ENCODE measurements at places on chromosomes 12 and 14.

DNA sequence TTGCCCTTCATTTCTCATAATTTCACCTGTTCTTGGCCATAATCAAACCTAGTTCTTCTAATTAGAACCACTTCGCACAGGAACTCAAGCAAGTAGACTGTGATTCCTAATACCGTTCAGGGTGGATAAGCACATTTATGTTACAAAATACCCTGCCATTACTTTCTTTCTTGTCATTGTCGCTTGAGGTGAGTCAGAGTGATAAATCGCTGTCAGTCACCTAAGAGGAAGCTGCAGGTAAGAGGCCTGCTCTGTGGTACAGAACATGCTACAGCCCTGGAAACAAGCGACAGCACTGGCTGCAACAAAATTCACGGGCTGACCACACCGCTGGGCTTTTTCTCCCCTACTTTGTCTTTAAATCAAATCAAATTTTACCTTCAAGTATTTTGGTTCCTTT, 218.2 kb downstream of the ANO6 start:
- DNase-seq = no peak

GRCh38 chr12:32211900-32212156, 105.2 kb downstream of the BICD1 start:
- no peak for DNase-seq

DNA sequence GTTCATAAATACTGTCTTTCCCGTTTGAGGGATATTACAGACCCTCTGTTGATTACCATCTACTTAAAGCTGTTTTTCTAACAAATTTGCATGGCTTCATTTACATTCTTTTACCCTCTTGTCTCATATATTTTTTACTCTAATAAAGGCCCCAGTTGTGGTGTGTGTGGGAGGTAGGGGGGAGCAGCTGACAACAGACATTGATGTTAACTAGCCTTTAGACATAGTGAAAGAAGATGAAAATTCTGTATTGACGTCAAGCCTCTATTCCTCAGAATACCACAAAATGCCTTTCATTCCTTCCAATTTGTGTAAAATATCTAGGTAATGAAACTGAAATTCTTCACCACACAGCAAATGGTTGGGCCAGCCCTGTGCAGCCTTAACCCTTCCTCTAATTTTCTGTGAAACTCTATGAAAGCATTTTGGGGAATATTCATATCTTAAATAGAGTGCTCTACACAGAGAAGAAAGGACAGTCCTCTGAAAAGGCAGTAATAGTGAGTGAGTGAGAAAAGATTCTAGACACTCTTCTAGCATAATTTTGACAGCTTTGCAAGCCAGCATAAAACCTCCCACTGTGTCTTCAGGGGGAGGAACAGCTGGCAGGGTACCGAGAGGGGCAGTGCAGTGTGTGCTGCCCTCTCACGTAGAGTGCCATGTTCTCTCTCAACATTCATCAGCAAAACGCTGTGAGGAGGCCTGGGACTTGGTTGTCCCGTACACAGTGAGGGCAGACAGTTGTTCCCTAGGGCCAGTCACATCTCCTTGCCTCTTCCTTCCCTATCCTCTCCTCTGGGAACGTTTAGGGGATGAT, 20.1 kb upstream of the CERS5 start:
- no peak for DNase-seq

- DNase-seq = no peak
These were observed 214.2 kb downstream of the CACNA1C start for GRCh38 chr12:2266666-2267620.

DNA sequence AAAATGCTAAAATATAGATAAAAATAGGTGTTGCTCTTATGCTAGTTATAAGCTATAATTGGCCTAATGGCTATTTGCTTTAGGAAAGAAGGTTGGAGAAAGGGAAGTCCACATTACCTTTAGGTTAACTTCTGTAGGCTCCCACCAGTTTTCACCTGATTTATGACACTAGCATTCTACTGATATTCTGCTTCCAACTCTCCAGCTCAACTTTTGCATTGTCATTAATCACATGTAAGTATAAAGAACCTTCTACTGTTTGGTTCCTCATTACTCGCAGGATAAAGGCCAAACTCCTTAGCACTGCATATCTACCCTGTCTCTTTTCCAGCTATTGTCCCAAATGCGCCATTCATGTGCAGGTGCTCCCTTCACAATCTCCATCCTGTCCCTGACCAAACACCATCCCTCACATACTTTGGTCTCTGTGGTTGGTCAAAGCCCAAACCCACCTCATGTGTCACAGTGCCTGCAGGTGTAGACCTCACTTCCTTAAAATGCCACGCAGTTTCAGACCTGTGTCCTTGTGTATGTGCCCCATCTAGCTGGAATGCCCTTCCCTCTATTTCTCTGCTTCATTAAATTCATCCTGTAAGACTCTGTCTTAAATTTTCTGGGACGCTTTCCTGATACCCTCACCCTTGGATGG, 3.3 kb downstream of the DDHD1 start:
- DNase-seq = no peak

- DNase-seq = no peak
These were observed 136.6 kb upstream of the SLC38A2 start for GRCh38 chr12:46509135-46509534.

DNA sequence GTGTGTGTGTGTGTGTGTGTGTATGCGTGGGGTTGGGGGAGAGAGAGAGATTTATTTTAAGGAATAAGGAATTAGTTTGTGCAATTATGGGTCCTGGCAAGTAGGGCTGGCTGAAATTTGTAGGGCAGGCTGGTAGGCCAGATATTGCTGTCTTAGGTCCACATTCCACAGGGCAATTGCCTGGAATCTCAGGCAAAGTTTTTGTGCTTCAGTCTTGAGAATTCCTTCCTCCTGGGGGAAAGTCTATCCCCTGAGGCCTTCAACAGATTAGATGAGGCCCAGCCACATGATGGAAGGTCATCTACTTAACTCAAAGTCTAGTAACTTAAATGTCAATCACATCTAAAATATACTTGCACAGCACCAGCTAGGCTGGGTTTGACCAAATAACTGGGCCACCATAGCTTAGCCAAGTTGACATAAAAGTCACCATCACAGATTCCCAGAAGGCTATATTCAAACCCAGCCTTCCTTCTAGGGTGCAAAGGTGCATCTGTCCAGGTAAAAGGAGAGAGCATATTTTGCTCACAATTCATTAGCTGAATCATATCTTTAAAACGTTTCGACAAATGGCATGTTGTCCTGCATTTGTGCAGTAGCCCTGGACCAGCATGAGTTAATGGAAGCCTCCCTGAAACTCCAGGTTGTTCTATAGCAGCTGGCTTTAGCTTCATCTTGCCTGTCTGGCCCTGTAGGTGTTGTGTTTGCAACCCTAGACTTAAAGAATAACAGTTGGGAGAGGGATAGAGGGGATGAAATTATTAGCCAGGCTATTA, 63.1 kb downstream of the C14orf132 start:
- DNase-seq = peak; percentile 19

DNA sequence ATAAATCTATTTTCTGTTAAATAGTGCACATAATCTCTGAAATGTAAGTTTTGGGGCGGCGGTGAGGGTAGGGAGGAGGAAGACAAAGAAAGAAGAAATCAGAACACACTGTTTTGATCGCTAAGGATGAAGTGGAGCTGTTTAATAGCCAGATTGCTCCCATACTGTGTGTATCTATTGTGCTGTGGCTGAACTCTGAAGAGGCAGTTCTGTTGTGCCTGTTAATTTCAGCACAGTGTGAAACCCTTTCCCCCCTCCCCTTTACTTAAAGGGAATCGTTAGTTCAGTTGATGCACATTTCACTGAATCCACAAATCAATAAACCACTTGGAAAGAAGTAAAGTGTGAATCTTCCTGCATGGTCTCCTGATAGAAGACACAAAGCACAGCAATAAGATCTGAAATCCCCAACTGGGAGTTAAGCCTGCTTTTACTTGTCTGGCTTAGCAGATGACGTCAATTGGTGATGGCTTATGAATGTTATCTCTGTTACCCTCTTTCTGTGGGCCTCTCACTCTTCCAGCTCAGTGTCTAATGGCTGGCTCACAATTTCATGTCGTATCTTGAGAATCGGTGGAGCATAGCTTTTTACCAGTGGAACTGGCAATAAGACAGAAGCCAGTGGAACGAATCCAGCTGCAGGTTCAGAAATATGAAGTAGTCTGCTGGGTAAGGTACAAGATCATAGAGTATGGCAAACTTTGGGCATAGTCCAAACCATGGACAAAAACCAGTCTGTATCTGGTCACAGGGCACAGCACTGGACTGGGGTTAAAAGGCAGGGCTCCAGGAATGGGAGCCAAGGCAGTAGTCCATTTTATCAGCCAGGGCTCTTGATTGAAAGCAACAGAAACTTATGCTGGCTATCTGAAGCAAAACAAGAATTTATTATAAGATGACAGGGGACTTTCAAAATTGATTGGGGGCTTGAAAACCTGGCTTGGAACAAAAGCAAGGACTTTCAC, 413.5 kb upstream of the SEL1L start:
- no peak for DNase-seq

- DNase-seq = no peak
These were observed 86.9 kb upstream of the FLRT2 start for GRCh38 chr14:85442996-85443395.

- no peak for DNase-seq
These were observed 21.6 kb downstream of the C12orf75 start for GRCh38 chr12:105352052-105352451.

GRCh38 chr12:24615967-24616411, 332.9 kb downstream of the BCAT1 start:
- DNase-seq = no peak

- no peak for DNase-seq
These were observed 214.2 kb downstream of the ADAMTS20 start for GRCh38 chr12:43337571-43338444.

- no peak for DNase-seq
These were observed 7.7 kb downstream of the FOS start for GRCh38 chr14:75286313-75286712.

GRCh38 chr12:16437281-16437816, 89.9 kb downstream of the MGST1 start:
- DNase-seq = no peak

DNA sequence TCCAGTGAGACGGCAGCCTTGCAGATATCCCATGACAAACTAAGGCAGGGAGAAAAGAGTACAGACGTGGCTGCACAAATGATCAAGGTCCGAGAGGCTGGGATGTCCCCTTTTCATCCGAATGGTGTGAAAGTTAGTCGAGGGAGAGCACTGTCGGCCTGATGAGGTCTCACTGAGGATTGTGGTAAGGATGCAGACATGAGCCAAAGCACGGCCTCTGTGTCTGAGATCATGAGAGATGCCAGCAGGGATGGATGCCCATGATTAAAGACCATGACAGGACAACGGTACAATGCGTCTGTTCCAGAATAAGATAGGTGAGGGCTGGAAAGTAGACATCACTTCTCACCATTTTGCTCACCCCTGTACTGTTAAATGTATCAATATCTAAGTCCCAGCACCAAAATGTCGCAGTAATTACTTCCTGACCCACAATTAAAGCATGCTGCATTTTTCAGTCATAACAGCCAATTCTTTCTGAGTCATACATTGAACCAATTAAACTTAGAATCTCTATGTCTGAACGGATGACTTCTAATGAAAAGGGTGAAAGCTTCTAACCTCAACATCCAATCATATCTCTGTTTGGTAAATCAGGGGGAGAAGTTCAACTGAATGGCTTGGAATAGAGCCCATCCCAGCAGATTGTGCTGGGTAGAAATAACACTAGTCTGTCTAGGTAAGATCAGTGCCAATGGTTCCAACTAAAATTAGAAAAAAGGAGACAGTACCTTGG, 249.6 kb upstream of the SOX5 start:
- DNase-seq = no peak

GRCh38 chr14:79831195-79831892, 380.0 kb downstream of the DIO2 start:
- no peak for DNase-seq

GRCh38 chr12:68292151-68292943, 38.9 kb upstream of the IL22 start:
- no peak for DNase-seq

DNA sequence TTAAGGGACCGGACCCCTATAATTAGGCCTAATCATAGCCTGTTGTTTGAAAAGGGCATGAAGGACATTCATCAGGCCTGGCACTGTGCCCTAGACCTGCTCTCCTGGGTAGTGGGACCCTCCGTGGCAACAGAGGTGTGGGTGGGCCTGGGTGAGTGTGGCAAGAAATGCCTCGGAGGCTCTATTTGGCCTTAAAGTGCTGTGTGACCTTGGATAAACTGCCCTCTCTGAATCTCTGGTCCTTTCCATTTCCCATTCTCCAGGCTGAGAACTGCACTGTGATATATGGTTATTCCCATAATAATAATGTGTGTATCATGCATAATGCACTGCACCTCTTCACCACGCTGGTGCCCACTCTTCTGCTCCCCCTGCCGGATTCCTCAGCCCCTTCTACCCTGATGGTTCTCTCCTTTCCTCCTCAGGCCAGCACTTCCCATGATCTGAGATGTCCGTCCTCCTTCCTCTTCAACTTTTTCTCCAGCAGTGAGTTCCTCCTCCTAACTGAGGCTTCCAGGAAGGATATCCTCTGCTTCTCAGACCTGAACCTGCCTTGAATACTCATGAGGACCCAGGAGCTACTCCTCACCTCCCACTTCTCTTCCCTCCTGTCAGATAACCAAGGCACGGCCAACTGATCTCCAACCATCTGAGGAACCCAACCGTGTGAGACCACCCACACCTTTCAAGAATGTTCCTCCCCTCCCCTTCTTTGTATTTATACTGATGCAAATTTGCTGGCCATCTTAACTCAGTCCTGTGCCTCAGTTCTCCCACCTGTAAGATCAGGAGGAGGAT, 111.0 kb upstream of the PZP start:
- DNase-seq = no peak

- DNase-seq = no peak
These were observed 363.6 kb downstream of the TMEM132D start for GRCh38 chr12:129540249-129540648.

DNA sequence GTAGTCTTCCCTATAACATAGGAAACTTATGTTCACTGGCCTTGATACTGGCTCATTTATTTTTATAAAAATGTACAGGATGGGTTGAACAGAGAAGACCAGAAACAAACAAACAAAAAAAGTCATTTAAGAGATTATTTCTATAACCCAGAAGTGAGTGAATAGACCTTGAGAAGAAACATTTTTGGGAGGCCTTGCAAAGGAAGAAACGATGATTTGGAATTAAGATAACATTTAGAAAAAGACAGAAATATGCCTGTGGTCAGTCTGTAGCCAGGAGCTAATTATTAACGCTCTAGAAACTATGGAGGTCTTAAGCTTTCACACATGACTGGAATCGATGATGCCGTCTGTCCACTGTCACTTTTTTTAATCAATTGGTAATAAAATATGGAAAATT, 264.0 kb downstream of the EGLN3 start:
- DNase-seq = no peak

- DNase-seq = no peak
These were observed 54.7 kb downstream of the RPS6KA5 start for GRCh38 chr14:91005716-91006115.

- no peak for DNase-seq
These were observed 57.2 kb downstream of the ATF7IP start for GRCh38 chr12:14422516-14423230.

GRCh38 chr14:21071225-21072030, 1.3 kb downstream of the ARHGEF40 start:
- DNase-seq = peak; percentile 97
